ENCODE measurements at places on chromosomes 3 and 15.

- no peaks in the 10 kb centered on the region for H3K36me3 ChIP-seq
- no peak overlapping the region for H3K4me3 ChIP-seq
- H3K27me3 ChIP-seq = no peaks in the 10 kb centered on the region
- no peak for ATAC-seq
Observed at GRCh38 chr3:1421577-1421976, 328.8 kb downstream of the CNTN6 start.

DNA sequence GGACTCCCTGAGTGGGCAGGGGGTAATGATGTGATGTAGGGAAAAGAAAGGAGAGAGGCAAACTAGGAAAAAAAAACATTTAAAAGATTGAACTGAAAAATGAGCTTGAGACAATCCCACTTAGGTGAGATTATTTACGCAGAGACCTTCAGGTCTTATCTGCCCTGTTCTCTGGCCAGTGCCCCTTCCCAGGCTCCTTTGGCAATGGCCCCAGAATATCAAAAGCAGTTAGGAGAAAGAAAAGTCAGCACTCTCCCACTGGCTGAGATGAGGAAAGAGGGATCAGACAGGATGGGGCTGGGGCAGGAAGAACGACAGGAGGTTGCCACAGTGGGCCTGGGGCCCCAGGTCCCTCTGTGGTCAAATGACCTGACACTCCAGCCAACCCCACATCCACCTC lies 105.4 kb downstream of the MEGF11 start:
- no peak for ATAC-seq
- H3K27me3 ChIP-seq = peaks cover 25% of the 10 kb centered on the region
- H3K27ac ChIP-seq = no peak overlapping the region
- H3K4me3 ChIP-seq = no peak overlapping the region
- H3K36me3 ChIP-seq = no peaks in the 10 kb centered on the region

- no peaks in the 10 kb centered on the region for H3K36me3 ChIP-seq
- no peaks in the 10 kb centered on the region for H3K4me1 ChIP-seq
- no peak for ATAC-seq
- no peak overlapping the region for H3K27ac ChIP-seq
- no peak overlapping the region for H3K4me3 ChIP-seq
Observed at GRCh38 chr3:120244834-120245225, 40.2 kb downstream of the GPR156 start.

DNA sequence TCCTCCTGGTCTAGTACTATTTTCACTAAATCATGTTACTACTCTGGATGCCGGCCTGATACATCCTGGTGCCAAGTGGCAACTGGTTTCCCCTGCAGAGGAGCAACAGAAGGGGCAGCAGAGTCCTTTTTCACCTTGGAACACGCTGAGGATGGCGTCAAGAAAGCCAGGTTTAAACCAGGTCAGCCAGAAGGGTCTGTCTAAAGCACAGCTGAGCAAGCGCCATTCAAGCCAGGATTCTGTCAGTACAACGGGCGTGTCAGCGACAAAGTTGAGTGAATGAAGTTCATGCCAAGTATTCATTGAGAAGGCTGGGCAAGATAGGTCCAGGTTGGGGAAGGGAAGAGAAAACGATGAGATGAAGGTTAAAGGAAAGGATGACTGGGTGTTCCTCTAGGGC lies 88.2 kb downstream of the FBN1 start:
- ATAC-seq = no peak
- no peak overlapping the region for H3K27ac ChIP-seq
- H3K27me3 ChIP-seq = peaks cover 8% of the 10 kb centered on the region
- no peaks in the 10 kb centered on the region for H3K36me3 ChIP-seq
- no peak overlapping the region for H3K4me3 ChIP-seq
